Fibroblast of skin of back (primary cell): ENCODE measurements at places on chromosomes 1 and 21.

DNA sequence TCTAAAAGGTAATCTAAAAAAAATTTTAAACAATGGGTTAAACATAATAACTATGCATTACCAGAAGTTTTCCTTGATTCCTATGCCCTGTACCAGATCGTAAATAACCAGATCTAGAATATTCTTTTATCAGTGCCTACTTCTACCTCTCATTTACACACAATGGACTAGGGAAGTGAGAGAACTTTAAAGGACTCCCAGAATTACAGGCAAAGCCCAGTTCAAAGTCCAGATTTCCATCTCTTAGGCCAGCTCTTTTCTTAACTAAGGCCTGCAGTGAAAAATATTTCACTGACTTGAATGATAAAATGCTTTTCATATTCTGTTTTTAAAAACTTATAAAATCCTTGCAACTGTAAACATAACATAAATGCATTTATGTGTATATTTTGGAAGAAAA is 32.6 kb downstream of the ESRRG start:
- no peak for DNase-seq

DNA sequence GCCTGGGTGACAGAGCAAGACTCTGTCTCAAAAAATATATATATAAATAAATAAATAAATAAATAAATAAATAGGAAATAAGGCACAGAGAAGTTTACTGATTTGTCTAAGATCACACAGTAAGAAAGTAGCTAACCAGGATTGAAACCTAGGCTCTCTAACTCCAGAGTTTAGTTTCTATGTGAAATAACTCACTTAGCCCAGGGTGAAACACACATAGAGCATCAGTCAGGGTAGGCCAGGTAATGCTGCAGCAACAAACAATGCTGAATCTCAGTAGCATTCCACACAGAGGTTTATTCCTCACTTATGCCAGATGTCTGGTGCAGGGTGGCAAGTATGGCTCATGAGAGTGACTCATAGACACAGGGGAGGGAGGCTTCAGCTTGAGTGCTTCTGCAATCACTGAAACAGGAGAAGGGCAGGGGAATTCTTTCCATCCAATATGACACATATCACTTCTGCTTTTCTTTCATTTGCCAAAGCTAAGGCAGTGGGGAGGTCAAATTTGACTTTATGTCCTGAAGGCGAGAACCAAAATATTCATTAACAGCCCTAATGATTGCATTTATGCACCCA is 37.1 kb upstream of the KANK4 start:
- peak; percentile 83 for DNase-seq

GRCh38 chr21:45423968-45424853 is 19.2 kb downstream of the COL18A1 start:
- DNase-seq = no peak

- DNase-seq = no peak
Observed at GRCh38 chr1:158048371-158049067, 55.1 kb downstream of the KIRREL1 start.

DNA sequence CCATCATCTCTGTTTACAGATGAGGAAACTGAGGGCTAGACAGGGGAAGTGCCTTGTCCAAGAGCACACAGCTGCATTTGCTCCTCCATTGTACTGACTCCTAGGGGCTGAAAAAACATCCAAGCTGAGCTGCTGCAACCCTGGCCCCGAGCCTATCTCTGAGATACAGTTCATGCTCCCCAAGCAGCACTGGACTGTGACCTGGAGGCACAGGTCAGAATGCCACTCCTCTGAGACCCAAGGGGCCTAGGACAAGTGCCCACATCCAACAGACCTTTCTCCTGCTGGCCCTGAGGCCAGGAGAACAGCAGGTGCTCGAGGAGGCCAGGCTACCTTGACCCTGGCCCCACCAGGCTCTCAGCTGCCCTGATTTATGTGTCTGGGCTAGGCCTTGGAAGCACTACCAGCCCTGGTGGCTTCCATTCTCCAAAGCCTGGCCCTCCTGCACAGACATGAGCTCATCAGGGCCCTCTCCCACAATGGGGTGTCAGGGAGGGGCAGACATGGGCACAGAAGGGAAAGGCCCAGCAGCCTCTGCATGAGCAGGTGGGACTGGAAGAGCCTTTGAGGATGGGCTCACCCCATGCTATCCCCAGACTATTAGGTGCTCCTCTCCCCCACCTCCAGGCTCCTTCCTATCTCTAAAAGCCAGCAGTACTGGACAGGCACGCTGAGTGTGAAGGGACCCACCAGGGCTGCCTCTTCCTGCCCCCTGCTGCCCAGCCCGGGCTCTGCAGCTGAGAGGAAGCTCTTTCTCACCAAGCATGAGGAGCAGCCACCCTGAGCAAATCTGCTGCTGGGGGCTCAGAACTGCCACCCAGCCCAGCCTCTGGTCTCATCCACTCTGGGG is 18.8 kb downstream of the ADGRB2 start:
- peak; percentile 66 for DNase-seq

- peak; percentile 31 for DNase-seq
Observed at GRCh38 chr1:110196917-110197765, 13.0 kb upstream of the KCNC4 start.

DNA sequence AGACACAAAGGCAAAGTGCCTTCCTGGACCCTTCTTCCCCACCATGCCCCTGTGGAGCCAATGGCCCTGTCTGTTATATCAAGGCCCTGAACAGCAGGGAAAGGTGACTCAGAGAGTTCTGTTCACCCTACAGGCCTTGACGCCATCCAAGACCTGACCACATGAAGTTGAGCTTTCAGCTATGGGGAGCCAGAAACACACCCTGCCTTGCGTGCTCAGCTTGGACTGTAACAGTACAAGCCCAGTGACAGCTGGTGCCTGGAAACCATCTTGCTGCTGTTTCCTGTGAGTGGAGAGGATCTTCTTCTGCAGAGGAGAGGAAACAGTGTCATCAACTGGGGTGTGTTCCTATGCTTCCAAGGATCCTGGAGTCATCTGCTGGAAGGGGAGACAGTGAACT is 165.0 kb upstream of the IRF2BP2 start:
- DNase-seq = no peak

DNA sequence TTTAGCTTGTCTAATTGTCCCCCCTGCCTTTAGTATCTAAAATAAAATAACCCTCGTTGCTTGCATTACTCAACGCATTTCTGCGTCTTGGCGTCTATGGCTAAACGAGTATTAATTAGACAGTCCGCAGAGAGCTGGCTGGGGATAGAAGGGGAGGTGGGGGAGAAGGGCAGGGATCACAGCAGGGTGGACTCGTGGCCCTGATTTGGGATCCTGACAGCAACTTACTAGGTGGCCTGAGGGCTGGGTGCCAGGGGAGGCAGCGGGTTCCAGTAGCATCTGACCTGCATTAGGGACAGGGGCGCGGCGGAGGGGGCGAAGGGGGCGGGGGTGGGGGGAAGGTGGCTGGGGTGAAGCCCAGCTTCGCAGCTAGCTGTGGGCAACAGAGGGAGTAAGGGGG is 1.1 kb upstream of the BACE2 start:
- no peak for DNase-seq

DNA sequence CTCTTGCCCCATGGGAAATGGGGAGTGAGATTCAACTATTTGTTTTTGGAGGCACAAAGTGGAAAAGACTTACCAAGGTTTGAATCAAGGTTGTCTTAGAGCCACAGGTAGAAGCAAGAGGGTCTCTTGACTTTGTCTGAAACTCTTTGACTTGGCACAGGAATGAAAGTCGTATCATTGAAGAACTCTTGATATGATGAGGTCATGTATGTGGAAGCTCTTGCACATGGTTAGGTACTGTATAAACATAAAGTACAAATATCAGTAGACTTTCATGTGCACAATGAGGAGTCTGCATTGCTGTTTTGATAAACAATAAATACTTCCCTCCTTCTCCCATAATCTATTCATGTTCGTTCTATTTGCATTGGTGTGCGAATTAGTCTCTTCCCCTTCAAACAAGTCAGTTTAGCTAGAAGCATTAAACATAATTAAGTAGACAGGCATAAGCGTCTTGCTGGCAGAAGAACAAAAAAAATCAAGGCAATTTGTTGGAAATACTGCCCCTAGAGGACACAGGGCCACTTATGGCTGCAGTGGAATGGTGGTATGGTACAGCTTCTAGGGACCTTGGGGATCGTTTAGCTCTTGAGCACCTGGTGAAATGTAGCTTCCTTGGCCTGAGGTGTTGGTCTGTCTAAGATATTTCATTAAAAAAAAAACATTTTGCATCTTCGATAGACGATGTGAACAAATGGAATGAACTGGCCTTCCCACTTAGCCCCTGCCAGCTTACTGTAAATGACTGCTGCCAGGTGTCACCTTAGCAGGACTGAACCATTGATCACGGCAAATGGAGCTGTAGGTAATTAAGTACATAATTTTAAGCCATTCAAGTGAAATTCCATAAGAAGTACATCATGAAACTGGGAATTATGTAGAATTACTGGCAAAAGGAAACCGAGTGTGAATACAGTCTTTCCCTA is 218.0 kb upstream of the GALNT2 start:
- DNase-seq = peak; percentile 12

DNA sequence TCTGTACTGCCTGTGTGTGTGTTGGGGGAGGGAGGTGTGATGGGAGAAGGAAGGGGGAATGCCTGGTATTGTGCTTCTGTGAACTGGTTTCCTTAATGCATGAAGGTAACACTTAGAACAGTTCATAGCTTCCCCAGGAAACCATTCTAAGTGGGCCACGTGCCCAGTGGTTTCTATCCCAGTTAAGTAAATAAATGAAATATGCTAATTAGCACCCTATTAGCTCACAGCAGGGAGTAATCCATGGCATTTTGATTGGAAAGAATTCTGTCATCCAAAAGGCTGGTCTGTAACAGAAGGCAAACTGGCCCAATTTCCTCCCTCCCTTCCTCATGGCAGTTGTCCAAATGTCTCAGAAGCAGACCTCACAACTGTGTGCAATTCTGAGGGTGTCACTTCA is 199.3 kb downstream of the TTLL7 start:
- peak; percentile 12 for DNase-seq
